Stimulated activated CD8-positive, alpha-beta memory T cell treated with anti-CD3 and anti-CD28 coated beads, Interleukin-15, amount 100 ng/mL, for 48 hours (primary cell): ENCODE measurements at places on chromosomes 1 and 21.

DNA sequence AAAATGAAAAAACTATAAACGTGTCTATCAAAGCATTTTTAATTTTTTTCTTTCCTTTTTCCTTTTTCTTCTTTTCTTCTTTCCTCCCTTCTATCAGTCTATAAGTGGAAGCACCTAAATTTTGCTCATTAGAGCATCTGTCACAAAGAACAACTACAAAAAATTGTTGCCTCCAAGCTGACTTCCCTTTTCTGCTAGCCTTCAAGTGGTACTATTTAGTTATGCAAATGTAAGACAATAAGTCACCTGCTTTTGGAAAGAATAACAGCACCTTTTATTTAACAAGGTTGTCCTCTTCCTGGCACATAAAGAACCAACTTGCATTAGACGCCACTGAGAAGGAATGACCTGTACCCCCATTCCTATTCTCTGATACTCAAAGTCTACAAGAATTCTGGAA lies 45.0 kb upstream of the C1orf53 start:
- no peak for DNase-seq

GRCh38 chr21:29072873-29073221 lies 601 bp downstream of the CCT8 start:
- DNase-seq, result no peak

- no peak for DNase-seq
Measured at GRCh38 chr1:68919075-68919474, 422.2 kb upstream of the DEPDC1 start.

GRCh38 chr1:209416039-209416438 lies 167.5 kb upstream of the CAMK1G start:
- no peak for DNase-seq

GRCh38 chr1:214209260-214209808 lies 71.6 kb upstream of the SMYD2 start:
- no peak for DNase-seq

DNA sequence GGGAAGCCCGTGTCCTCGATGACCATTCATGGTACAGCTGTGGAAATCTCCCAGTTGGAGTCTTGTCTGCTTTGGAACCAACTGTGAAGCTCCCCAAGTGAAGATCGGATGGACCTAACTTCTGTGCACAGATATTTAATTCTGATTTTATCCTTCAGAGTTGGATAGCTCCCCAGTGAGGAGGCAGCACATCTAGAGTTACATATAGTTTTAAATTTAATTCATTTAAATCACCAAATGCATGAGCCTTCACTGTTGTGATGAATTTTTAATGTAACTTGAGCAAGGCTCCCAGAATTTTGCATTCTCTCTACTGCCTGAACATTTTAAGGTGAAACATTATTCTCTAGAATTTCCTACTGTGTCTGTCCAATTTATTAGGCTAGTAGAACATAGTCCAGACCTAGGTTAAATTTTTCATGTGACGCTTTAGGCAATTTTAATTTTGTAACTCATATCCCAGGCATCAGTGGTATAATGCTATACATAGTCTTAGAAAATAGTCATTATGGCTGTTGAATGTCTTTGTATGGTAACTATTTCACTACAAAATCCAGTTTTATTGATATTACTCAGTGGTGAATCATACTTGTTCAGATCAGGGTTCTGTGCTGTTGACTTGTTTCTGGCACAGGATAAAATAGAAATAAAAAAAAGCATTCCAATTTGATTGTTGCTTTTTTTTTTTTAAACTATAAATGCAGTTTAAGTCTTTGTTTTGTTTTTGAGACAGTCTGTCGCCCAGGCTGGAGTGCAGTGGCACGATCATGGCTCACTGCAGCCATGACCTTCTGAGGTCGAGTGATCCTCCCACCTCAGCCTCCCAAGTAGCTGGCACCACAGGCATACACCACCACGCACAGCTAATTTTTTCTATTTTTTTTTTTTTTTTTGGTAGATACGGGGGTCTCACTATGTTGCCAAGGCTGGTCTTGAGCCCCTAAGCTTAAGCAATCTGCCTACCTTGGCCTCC lies 66.9 kb downstream of the PRDM2 start:
- no peak for DNase-seq

DNA sequence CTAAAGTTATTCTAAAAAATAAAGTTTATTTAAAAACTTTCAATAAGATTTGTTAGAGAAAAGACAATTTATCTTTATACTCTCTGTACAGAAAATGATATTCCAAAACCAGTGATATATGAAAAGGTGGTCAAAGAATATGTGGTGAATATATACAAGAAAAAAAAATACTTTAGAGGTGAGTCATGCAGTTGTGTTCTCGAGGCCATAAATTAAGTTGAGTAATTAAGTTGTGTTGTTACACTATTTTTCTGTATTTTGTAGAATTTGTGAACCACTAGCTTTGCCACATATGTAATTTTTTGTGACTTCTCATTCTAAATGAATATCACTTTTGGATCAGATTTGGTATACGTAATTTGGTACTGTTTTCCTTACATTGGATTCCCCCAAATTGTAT lies 23.6 kb upstream of the DUSP10 start:
- DNase-seq, result no peak

- DNase-seq, result peak; percentile 28
Measured at GRCh38 chr1:5509664-5510452, 482.4 kb downstream of the NPHP4 start.

GRCh38 chr1:87122243-87122642 lies 206.4 kb upstream of the LMO4 start:
- no peak for DNase-seq

- no peak for DNase-seq
Measured at GRCh38 chr1:177858332-177858821, 111.5 kb downstream of the SEC16B start.

DNA sequence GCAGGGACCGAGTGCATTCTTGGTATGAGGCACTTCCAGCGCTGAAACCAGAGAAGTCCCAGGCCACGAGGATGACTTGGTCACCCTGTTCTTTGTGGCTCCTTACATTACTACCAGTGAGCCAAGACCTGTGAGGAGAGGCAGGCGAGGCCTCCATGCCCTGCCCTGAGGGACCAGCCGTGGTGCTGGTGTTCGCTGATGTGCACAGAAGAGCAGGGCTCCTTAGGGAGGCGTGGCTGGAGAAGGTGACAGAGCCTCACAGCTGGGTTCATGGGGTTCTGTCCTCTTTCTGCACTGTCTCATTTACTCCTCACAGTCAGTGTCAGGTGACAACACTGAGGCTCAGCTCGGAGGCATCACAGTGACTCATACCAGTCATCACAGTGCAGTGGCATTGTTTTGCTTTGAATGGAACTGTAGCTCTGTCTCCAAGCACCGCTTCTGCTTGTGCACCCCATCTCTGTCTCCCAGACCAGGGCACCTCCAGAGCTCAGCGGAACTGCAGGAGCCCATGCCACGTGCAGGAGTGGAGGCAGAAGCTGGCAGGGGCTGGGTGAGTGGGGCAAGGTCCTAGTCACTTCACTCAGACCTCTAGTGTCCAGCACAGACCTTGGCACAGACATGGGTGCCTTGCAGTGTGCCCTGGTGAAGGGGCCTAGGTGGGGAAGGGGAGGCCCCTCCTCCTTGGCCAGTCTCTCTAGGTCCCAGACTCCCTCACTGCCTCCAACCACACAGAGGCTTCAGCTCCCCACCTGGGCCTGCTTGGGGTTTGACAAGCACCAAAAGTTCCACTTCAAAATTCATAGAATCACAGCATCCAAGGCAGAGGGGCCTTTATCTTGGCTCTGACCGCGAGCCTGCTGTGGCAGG lies 310.9 kb downstream of the MATN1 start:
- no peak for DNase-seq

- DNase-seq, result no peak
Measured at GRCh38 chr1:118661769-118662320, 326.3 kb downstream of the TBX15 start.

DNA sequence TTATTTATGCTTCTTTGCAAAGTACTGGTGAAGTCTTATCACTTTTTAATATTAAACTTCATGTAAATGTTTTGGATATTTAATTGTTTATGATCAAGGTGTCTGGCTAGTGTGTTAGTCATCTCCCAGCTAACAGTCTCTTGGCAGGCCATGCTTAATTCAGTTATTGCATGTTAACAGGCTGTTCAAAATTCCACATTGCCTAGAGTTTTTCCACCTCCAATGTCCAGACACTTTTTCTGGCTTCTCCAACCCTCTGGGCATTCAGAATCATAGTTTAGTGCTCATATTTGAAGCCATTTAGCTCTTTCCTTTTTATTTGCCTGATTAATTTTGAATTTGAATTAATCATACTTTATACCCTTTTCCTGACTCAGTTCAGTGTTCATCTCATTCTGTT lies 69.2 kb downstream of the OLFML2B start:
- no peak for DNase-seq

DNA sequence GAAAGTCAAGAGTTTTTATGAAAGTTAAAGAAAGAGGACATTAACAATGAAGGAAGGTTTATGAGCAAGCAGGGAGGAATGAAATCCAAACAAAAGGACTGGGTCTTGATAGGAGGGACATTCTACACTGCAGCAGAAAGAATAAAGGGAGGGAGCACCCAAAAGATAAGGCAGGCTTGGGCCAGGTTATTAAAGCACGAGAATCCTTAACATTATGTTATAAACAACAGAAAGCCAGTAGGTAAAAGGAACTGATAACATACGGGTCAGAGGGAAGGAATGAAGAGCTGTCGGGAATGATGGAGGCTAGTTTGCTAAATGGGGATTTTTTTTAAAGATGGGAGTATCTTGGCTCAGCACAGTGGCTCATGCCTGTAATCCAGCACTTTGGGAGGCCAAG lies 19.4 kb downstream of the LPGAT1 start:
- DNase-seq, result no peak

GRCh38 chr1:33171977-33172813 lies 9.6 kb downstream of the TRIM62 start:
- DNase-seq, result no peak

DNA sequence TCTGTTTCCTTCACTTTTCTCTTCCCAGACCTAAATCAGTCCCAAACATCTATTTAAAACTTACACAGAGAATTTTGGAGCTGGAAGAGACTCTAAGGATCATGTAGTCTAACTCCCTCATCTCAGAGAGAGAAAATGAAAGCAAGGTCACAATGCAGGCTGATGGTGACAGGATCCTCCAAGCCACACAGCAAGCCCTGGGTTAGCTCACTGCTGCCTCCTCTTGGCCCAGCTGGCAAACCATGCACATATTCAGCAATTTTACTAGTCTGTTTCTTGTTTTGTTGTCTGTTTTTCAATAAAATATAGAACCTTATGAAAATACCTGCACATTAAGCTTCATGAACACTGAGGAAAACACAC lies 27.7 kb upstream of the LY9 start:
- DNase-seq, result peak; percentile 74

DNA sequence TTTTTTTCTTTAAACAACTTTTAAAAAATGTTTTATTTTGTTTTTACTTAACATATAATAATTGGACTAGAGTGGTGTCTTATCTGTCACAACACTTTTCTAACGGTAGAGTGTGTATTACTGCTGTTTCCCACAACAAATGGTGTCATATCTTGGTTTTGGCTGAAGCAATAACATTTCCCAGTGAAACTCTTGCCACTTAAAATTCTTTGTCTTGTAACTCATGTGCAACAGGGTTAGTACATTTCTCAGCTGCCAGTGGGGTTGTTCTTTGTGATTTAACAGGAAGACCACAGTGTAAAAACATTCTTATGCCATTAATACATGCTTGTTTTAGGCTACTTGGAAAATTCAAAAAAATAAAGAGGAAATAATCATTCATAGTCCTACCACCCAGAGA lies 43.5 kb downstream of the ALPL start:
- DNase-seq, result no peak

- no peak for DNase-seq
Measured at GRCh38 chr1:86546787-86547221, at the start of gene CLCA4. Gene CLCA4 (plus strand): TSS chr1:86547078. CDS start chr1:86547120, 42 bp downstream.

- DNase-seq, result no peak
Measured at GRCh38 chr1:14421295-14421976, 177.0 kb upstream of the KAZN start.

DNA sequence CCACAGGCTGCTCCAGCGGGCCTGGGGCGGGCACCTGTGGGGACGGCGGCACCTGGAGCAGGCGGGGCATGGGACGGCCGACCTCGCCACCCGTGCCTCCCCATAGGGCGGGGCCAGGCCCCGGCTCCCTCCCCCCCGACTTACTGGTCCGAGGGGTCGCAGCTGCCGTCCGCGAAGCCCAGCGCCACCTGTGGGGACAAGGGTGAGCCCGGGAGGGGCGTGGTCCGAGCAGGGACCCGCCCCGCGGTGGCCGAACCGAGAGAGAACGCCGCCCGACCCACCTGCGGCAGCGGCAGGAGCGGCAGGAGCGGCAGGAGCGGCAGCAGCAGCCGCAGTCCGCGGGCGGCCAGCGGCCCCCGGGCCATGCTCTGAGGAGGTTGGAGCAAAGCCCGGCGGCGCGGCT lies at the start of gene TMEM52:
Gene TMEM52, minus strand, starts transcription at position 379 of the 403 bp plus-strand sequence. Its CDS starts 14 bp downstream, at position 365.
- no peak for DNase-seq

GRCh38 chr21:44556879-44557278 lies 1.7 kb downstream of the KRTAP10-3 start:
- DNase-seq, result no peak

GRCh38 chr21:24456358-24456757 lies 1150.9 kb downstream of the MRPL39 start:
- no peak for DNase-seq

DNA sequence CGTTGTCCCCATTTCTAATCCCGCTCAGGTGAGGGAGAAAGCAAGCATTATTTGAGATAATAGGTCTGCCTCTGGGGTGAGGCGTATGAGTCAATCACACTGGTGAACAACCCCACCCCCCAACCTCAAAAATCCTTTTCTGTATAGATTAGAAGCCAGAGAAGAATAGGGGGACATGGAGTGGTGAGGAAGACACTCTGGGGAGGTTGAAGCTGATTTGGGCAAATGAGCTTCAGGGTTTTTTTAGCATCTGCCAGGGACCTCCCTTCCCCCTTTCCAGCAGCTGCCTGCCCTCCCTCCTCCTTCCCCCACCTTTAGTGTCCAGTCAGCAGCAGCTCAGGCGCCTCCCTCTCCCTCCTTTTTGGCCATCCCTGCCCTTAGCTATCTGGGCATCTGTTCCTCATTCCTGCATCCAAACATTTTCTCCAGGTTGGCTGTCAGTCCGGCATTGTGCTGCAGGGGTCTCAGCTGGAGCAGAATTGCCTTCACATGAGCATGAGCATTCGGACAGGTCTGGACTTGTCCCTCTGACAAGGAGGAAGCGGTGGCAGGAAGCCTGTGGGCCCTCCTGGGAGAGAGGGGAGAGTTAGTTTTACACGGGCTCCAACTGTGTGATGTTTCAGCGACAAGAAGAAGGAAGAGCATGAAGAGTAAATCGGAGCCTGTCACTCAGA lies 30.8 kb upstream of the PTGFRN start:
- DNase-seq, result no peak
